ENCODE measurements at places on chromosomes 2 and 18.

DNA sequence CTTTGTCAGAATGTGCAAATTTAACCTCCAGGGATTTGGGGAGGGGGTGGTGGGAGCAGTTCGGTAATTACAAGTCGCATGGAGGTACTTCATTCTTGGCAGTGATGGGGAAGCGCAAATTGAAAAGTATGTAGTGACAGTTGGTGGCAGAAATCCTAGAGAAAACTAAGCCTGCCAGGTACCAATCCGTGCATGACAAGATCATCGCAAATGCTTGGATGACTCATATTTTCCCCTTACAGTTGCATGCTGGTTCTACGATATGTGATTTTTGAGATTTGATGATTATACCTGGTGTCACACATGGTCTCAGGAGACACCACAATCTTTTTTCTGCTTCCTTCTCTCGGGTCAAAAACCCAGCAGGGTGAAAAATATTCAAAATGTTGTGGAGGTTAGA lies 479.7 kb upstream of the ID2 start:
- no peak for DNase-seq

DNA sequence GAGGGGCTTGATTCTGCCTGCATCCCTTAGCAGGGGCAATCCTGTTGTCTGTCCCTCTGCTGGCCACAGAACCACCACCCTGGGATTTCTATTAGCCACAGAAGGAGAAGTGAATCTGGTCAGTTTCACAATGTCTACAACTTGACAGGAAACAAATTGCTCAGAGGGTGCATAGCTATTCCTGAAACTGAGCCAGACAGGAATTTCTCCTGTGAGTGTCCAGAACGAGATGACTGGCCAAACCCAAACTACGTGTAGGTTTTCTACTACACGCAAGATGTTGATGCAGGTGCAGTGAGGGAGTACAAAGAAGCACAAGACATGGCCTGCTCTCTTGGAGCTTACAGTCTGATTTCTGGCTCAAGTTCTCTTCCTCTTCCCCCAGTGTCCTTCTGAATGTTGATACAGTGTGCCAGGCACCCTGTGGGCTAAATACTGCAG lies 201.9 kb downstream of the CLIP4 start:
- DNase-seq = no peak

DNA sequence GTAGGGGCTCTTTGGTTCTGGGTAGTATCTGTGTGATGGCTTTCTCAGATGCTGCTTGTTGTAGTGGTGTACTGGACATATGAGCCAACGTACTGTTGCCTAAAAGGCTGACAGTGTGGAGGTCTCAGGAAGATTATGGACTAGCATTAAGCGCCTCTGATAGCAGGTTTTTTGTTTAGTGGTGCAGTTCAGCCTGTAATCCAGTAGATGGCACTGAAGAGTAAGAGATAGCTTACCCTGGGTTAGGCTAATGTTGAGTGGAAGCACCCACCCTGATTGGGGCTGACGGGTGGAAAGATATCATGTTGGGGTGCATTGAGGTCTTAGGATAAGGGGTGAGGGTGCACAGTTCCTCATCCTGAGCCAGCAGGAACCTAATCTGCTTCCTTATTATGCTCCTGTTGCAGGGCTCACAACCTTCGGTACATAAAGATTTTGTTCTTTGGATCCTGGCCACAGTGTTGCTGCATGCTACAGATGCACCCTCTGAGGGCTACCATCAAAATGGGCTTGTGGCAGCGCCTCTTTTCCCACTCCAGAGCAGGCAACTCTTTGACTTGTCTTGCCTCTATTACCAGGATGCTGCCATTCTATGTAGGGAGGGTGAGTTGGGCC lies 79.6 kb downstream of the MSTN start:
- DNase-seq = no peak

GRCh38 chr2:23457990-23458682 lies 73.2 kb downstream of the KLHL29 start:
- no peak for DNase-seq

DNA sequence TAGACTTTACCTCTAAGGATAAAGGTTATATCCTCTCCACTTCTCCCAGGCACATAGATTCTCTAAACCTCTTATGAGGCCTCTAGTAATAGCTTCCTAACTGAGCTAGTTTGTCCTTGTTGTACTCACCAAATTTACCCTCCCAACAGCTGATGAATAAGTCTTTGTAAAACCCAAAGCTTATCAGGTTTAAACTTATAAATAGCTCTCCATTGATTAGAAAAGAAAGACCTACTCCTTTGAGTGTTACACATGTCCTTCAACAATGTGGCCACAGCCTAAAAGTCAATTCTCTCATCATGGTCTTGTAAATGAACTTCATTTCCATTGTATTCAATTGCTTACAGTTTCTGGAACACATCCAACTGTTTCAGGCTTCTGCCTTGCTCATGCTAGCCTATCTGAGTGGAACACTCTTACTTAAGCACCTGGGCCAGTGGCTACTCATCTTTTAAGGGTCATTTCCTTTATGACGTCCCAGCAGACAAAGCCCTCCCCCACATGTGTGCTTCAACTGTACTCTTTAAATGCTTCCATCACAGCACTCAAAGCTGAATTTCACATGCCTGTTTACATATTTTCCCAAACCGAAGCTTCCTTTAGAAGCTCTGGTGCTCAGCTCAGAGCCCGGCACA lies 131.6 kb downstream of the CDH2 start:
- DNase-seq = no peak

DNA sequence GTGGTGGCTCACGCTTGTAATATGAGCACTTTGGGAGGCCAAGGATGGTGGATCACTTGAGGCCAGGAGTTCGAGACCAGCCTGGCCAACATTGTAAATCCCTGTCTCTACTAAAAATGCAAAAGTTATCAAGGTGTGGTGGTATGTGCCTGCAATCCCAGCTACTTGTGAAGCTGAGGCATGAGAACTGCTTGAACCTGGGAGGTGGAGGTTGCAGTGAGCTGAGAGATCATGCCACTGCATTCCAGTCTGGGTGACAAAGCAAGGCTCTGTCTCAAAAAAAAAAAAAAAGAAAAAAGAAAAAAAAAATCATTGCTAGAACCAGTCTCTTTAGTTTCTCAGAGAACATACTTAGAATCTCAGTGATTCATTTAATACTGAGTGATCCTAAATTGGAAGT lies 217.1 kb downstream of the DYM start:
- no peak for DNase-seq

- DNase-seq = no peak
Measured at GRCh38 chr2:36356298-36356989, 866 bp downstream of the CRIM1 start.

GRCh38 chr18:23391156-23391555 lies 61.9 kb upstream of the RIOK3 start:
- DNase-seq = no peak

GRCh38 chr2:32192418-32192817 lies 26.8 kb downstream of the SLC30A6 start:
- no peak for DNase-seq

- no peak for DNase-seq
Measured at GRCh38 chr2:784753-785152, 107.5 kb upstream of the TMEM18 start.

GRCh38 chr2:5710615-5711014 lies 18.4 kb downstream of the SOX11 start:
- DNase-seq = no peak

GRCh38 chr2:148816176-148816575 lies 58.9 kb upstream of the KIF5C start:
- DNase-seq = no peak

DNA sequence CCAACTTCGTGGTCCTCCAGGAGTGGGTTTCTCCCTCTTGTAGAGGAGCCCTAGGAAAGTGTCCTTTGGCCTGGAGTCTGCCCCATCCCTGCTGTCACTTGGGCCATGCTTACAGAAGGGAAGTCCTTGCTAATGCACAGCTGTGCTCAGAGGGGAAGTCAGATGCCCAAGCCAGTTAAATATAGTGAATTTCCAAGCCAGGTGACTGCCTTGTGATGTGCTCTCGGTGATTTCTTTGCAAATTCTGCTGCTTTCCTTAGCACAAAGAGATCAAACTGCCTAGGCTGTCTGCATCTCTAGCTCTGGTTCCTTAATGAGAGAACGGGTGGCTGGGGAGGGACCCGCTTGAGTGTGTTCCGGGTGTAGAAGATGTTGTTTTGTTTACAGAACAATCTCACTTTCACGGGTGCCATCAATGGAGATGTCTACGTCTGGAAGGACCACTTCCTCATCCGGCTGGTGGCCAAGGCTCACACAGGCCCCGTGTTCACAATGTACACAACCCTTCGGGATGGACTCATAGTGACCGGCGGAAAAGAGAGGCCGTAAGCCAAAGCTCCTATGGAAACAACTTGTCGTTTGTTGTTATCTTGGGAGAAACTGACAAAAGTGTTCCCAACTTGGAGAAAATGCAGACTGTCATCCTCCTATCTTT lies 91.4 kb downstream of the RTN4 start:
- no peak for DNase-seq

DNA sequence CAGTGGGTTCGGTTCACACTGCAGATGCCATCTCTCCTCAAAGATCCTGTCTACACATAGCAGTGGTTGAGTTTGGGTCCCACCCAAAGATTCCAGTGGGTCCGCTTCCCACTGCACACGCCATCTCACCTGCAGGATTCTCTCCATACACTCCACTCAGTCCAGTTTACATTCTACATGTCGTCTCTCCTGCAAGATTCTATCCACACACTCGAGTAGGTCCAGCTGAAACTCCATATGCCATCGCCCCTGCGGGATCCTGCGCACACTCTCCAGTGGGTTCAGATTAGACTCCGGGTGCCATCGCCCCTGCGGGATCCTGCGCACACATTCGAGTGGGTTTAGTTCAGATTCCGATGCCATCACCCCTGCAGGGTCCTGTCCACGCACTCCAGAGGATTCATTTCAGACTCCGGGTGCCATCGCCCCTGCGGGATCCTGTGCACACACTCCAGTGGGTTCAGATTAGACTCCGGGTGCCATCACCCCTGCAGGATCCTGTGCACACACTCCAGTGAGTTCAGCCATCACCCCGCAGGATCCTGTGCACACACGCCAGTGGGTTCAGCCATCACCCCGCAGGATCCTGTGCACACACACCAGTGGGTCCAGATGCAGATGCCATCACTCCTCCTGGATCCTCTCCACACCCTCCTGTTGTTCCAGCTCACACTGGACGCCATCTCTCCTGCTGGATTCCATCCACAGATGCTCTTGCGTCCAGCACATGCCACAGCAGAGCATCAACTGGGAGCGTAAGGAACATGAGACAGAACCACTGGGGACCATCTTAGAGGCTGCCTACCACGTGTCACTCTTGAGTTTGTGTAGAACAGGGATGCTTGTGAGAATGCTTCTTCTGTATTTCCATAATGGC lies 3.0 kb upstream of the PXDN start:
- DNase-seq = no peak
